Activated T-helper 1 cell treated with anti-CD3 and anti-CD28 coated beads, Interleukin-12 subunit alpha, Interleukin-12 subunit beta, Interleukin-2, Interleukin-4 antibody, amounts not matched to agents 30 ng/mL and 10 ng/mL and 1 ng/mL, durations not matched to agents 14 hours and 24 hours and 36 hours (primary cell): ENCODE measurements at places on chromosomes 3 and 15. TPM values are rescaled to one million over a fixed set of nuclear protein-coding genes. Genes with fewer than 3 reads are reported as not detected.

Gene ATP10A
- 42.8 and 47.9 TPM in 2 replicates for total RNA-seq

Gene GOLGA6L4
- 1.0 and 2.0 TPM in 2 replicates for total RNA-seq

Gene TRH
- total RNA-seq, result not detected in 2 replicates

Gene ATP13A5
- not detected in 2 replicates for total RNA-seq

GRCh38 chr3:130414457-130414856 is 69.0 kb downstream of the COL6A5 start:
- no peak overlapping the region for H3K27ac ChIP-seq
- H3K4me1 ChIP-seq, result no peaks in the 10 kb centered on the region
- H3K36me3 ChIP-seq, result no peaks in the 10 kb centered on the region
- H3K4me3 ChIP-seq, result no peak overlapping the region
- no peak for DNase-seq

- no peak for DNase-seq
- H3K4me3 ChIP-seq, result no peak within 1 kb of the TSS
- no peaks in the 10 kb centered on the region for H3K36me3 ChIP-seq
- peaks cover 37% of the 10 kb centered on the region for H3K27me3 ChIP-seq
Measured at GRCh38 chr3:12158387-12159226, at the start of gene TIMP4. Gene TIMP4, minus strand, starts transcription at chr3:12158912. Its CDS starts 72 bp downstream, at chr3:12158840.

- no peaks in the 10 kb centered on the region for H3K4me1 ChIP-seq
- H3K4me3 ChIP-seq, result no peak overlapping the region
- no peak overlapping the region for H3K27ac ChIP-seq
Measured at GRCh38 chr3:150132101-150132749, 161.5 kb upstream of the PFN2 start.

DNA sequence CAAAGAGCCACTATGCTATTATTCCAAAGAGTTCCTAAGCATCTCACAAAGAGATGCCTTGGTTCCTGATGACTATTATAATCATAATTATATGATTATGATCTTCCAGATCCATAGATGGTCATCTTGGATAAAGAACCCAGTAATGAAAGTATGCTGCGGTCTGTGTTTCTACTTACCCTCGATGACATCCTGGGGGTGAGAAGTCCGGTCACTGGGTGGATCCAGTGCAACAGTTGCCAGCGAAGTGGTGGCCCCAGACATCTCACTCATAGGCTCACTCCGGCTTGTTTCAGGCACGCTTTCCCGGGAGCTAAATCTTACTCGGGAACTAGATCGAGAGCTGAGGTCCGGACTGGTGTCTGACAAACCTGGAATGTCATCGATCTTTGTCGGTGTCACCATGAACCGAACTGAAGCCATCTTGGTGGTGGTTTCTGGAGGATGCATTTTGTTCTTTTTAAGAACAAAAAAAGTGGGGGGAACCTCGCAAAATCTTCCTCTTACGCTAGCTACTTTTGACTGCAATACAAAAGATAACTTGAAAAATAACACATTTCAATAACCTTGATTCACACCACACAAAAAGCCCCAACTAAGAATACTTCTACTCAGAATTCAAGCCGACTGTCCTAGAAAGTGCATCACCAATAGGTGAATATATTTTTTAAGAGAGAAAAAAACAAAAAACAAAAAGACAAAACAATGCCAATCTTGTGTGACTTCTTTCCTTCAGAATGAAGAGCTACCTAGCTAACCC is 1.2 kb downstream of the SLC12A6 start:
- H3K27ac ChIP-seq, result peak overlapping the region; percentile 97
- peaks cover 69% of the 10 kb centered on the region for H3K4me1 ChIP-seq
- peaks cover 23% of the 10 kb centered on the region for H3K36me3 ChIP-seq
- no peaks in the 10 kb centered on the region for H3K27me3 ChIP-seq
- peak overlapping the region; percentile 97 for H3K4me3 ChIP-seq

GRCh38 chr3:98721776-98722175 is 41.4 kb upstream of the ST3GAL6 start:
- H3K4me3 ChIP-seq, result no peak overlapping the region
- no peaks in the 10 kb centered on the region for H3K4me1 ChIP-seq
- H3K27me3 ChIP-seq, result peaks cover 4% of the 10 kb centered on the region
- H3K27ac ChIP-seq, result no peak overlapping the region

GRCh38 chr3:195061756-195062655 is 209.0 kb downstream of the XXYLT1 start:
- no peaks in the 10 kb centered on the region for H3K4me1 ChIP-seq
- H3K27ac ChIP-seq, result no peak overlapping the region
- H3K36me3 ChIP-seq, result no peaks in the 10 kb centered on the region

- H3K4me1 ChIP-seq, result no peaks in the 10 kb centered on the region
- no peak overlapping the region for H3K27ac ChIP-seq
- H3K36me3 ChIP-seq, result no peaks in the 10 kb centered on the region
- H3K4me3 ChIP-seq, result no peak overlapping the region
Measured at GRCh38 chr15:37372064-37372463, 271.7 kb upstream of the MEIS2 start.

- H3K4me1 ChIP-seq, result no peaks in the 10 kb centered on the region
- no peaks in the 10 kb centered on the region for H3K27me3 ChIP-seq
- no peak overlapping the region for H3K27ac ChIP-seq
Measured at GRCh38 chr3:173065543-173065981, 75.5 kb downstream of the SPATA16 start.

DNA sequence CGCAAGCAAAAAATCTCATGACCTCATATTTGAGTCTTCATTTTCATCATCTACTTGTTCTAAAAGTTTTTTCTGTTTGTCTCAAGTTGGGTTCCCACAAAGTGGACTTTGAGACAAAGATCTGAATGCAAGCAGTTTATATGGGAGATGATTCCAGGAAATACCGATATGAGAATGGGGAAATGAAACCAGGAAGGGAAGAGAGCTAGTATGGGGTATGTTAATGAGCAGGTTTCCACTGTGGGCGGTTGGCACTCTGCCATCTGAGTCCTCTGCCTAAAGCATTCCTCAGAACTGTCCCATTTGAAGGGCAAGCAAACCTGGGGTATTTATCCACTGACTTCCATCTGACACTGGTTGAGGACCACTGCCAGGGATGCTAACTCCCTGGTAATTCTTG is 8.8 kb downstream of the ADPRH start:
- peaks cover 20% of the 10 kb centered on the region for H3K4me1 ChIP-seq
- peak overlapping the region; percentile 2 for H3K27ac ChIP-seq
- no peaks in the 10 kb centered on the region for H3K27me3 ChIP-seq
- H3K4me3 ChIP-seq, result no peak overlapping the region
- DNase-seq, result no peak

GRCh38 chr3:10248984-10249748 is 907 bp downstream of the TATDN2 start:
- H3K4me3 ChIP-seq, result peak overlapping the region; percentile 97
- peak; percentile 47 for DNase-seq
- no peaks in the 10 kb centered on the region for H3K27me3 ChIP-seq
- peak overlapping the region; percentile 97 for H3K27ac ChIP-seq
- H3K4me1 ChIP-seq, result peaks cover 62% of the 10 kb centered on the region
- H3K36me3 ChIP-seq, result peaks cover 64% of the 10 kb centered on the region

DNA sequence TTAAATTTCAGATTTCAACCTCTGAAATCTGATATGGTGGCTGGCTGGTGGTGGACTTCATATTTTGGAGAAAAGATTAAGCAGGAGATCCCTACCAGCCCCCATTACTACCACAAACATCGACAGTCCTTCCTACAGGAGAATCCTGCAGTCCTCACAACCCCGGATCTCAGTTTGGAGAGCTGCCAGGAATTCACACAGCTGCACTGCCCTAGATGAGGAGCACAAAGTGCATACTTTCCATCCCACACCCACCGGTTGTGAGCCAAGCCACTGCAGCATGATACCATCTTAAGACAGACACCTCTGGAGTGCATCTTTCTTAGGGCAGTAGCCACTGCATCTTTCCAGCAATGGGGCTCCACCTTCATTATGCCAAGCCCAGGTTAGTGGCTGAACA is 185.5 kb upstream of the GPR149 start:
- no peak overlapping the region for H3K4me3 ChIP-seq
- H3K27me3 ChIP-seq, result no peaks in the 10 kb centered on the region
- no peak for DNase-seq
- H3K4me1 ChIP-seq, result no peaks in the 10 kb centered on the region

GRCh38 chr15:94164202-94164807 is 67.1 kb upstream of the MCTP2 start:
- H3K27ac ChIP-seq, result no peak overlapping the region
- peak; percentile 44 for DNase-seq
- peaks cover 1% of the 10 kb centered on the region for H3K36me3 ChIP-seq
- no peak overlapping the region for H3K4me3 ChIP-seq
- H3K4me1 ChIP-seq, result peaks cover 10% of the 10 kb centered on the region
- H3K27me3 ChIP-seq, result peaks cover 2% of the 10 kb centered on the region

GRCh38 chr15:40618023-40618422 is 24.0 kb downstream of the KNL1 start:
- no peak overlapping the region for H3K27ac ChIP-seq
- H3K36me3 ChIP-seq, result peaks cover 40% of the 10 kb centered on the region
- H3K4me3 ChIP-seq, result no peak overlapping the region
- DNase-seq, result no peak
- no peaks in the 10 kb centered on the region for H3K4me1 ChIP-seq
